Peyer's patch (tissue), 4 donors: ENCODE measurements at places on chromosomes 4 and X. TPM values are rescaled to one million over a fixed set of nuclear protein-coding genes. Genes with fewer than 3 reads are reported as not detected.

CHM gene
- total RNA-seq, result 23.2 TPM

DNA sequence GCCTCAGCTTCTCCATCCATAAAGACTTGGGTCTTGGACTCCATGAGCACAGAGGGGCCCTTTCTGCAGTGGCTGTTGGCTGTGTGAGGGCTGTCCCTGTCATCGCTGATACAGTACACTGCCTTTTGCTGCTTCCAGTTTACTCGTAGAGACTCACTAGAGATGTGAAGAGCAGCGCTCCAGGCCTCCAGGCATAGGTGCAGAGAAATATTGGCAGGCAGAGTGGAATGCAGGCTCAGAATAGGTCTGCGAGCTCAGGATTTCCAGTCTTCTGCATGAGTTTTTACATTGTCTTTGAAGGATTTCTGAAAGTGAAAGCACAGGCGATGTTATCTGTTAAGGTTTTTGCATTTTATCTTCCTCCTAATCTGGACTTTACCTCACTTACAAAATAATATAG lies 97.4 kb downstream of the AASDH start:
- no peak for DNase-seq
- H3K4me3 ChIP-seq, result no peak overlapping the region
- no peaks in the 10 kb centered on the region for H3K27me3 ChIP-seq

DNA sequence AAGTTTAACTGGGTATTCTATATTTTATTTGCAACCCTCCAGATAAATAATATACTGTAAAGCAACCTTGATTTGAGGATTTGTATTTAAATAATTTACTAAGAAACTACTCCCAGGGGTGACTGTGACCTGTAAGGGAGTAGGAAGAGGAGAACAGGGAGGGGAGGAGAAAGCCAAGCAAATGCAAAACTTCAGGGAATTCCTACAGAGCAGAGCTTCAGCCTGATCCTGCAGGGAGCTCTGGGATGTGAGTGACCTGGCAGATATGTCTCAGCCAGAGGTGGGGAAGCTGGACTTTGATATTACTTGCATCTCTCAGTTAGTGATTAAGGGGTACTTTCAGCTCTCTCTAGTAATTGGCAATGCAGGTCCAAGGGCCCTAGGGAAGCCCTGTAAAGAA lies 302.0 kb downstream of the FRMPD4 start:
- no peak overlapping the region for H3K27ac ChIP-seq
- no peaks in the 10 kb centered on the region for H3K27me3 ChIP-seq
- H3K4me3 ChIP-seq, result no peak overlapping the region
- H3K4me1 ChIP-seq, result no peaks in the 10 kb centered on the region

DNA sequence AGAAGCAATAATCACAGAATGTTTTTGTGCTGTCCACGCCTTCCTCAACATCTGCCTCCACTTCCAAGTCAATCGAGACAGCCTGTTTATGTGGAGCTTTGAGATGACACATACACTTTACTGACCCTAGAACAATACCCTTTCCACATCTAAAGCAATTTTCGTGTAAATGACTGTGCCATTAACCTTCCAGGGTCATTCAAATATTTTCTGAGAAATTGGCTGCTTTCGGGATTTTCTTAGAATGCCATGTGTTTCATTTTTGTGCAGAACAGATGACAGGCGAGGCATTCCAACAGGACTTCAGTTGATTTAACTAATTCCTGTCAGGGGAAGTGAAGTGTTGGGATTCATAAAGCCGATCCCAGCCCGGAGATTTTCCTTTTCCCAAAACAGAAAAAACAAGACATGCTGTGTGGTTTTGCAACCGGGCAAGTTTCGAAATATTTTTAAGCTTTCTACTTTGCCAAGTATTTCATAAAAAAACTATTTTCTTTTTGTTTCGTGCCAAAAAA lies 73.9 kb downstream of the SORBS2 start:
- no peak overlapping the region for H3K4me3 ChIP-seq
- DNase-seq, result no peak

DNA sequence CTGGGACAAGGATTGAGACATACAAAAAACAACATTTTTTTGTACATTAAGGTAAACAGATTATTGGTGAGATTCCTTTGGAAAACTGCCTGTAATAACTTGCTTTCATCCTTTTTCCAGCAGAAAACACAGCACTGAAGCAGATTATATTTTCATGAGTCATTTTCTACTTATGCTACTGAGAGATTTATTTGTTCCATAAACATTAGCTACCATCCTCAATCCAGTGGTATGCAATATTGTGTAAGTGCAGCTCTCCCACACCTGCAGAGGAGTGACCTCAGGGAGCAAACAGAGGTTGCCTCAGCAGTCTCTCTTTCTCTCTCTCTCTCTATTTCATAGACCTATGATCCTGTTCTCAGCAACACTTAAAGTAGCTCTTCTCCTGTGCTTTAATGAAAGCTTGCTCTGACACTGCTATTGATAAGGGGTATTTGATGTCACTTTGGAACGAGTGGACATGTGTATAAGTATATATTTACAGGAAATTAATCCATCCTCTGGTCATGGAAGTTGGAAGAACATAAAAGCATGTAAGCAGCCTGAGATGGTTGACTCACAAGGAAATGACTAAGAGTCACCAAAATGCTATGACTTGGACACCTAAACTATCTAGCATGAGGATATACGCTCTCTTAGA lies 163.7 kb upstream of the SPANXC start:
- no peaks in the 10 kb centered on the region for H3K36me3 ChIP-seq
- no peak for DNase-seq
- H3K4me1 ChIP-seq, result no peaks in the 10 kb centered on the region
- H3K27me3 ChIP-seq, result no peaks in the 10 kb centered on the region
- H3K27ac ChIP-seq, result no peak overlapping the region

GRCh38 chr4:176875446-176875930 lies 82.8 kb upstream of the VEGFC start:
- H3K4me1 ChIP-seq, result no peaks in the 10 kb centered on the region
- no peak for DNase-seq
- no peak overlapping the region for H3K27ac ChIP-seq
- no peaks in the 10 kb centered on the region for H3K27me3 ChIP-seq
- H3K36me3 ChIP-seq, result no peaks in the 10 kb centered on the region
- no peak overlapping the region for H3K4me3 ChIP-seq

DNA sequence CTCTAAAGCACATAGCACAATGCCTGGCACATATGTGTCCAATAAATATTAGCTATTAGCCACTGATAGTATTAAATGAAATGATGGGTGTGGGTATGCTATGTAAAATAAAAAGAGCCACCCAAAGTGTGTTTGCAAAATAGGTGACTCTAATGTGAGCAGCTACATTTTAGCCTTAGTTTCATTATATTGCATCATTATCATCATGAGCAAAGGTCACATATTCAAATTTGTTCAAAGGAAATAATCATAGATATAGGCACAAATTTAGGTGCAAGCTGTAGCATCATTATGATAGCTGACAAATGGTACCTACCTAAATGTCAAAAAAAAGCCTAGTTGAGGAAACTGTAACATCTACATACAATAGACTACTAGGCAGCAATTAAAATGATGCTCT lies 373.9 kb upstream of the FGF13 start:
- no peak overlapping the region for H3K4me3 ChIP-seq
- DNase-seq, result no peak
- no peaks in the 10 kb centered on the region for H3K4me1 ChIP-seq
- no peaks in the 10 kb centered on the region for H3K36me3 ChIP-seq
- no peaks in the 10 kb centered on the region for H3K27me3 ChIP-seq

DNA sequence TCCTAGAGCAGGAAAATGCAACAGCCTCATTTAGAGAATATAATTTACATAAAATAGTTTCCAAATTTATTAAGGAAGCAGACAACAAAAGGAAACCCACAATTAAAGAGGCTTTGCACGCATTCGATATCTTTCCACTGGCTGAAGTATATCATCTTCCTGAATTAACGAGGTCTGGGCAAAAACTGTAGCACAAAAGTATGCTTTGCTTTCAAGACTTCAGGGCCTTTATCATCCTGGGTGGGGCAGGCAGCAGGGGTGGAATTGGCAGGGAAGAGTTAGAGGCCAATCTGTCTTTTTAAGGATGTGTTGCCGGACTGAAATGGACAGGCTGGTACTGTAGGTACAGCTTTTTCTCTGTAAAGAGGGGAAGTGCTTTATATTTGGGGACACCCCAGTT lies 17.0 kb upstream of the STX18 start:
- H3K36me3 ChIP-seq, result no peaks in the 10 kb centered on the region
- no peaks in the 10 kb centered on the region for H3K27me3 ChIP-seq
- no peak overlapping the region for H3K4me3 ChIP-seq

- no peak for DNase-seq
- no peak overlapping the region for H3K27ac ChIP-seq
- H3K4me3 ChIP-seq, result no peak overlapping the region
- H3K36me3 ChIP-seq, result no peaks in the 10 kb centered on the region
- H3K4me1 ChIP-seq, result no peaks in the 10 kb centered on the region
- H3K27me3 ChIP-seq, result no peaks in the 10 kb centered on the region
These were observed 382.0 kb upstream of the NOCT start for GRCh38 chr4:138633580-138633904.

ELOVL6 gene
- 11.7 TPM for total RNA-seq

DNA sequence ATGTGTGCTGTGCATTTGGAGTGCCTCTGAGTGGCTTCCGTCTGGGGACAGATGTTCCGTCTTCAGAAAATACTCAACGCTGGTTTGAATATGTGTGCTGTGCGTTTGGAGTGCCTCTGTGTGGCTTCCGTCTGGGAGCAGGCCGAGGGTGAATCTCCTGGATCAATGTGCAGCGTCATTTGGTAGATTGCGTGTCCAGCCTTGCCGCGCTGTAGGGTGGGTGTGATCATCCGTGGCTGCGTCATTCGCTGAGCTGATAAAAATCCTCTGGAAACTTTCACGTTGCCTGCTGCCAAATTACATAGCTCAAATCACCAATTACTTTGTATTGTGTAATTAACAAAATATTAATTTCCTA lies 12.1 kb downstream of the UVSSA start:
- H3K27ac ChIP-seq, result no peak overlapping the region
- no peaks in the 10 kb centered on the region for H3K36me3 ChIP-seq
- H3K27me3 ChIP-seq, result no peaks in the 10 kb centered on the region
- no peak for DNase-seq
- no peaks in the 10 kb centered on the region for H3K4me1 ChIP-seq
- H3K4me3 ChIP-seq, result no peak overlapping the region

GRCh38 chrX:101206471-101206870 lies 13.1 kb upstream of the DRP2 start:
- DNase-seq, result no peak
- H3K4me3 ChIP-seq, result no peak overlapping the region
- no peaks in the 10 kb centered on the region for H3K4me1 ChIP-seq
- H3K27me3 ChIP-seq, result no peaks in the 10 kb centered on the region

EVC gene
- total RNA-seq, result 40.4 TPM

GRCh38 chr4:85642356-85643100 lies 167.6 kb downstream of the ARHGAP24 start:
- H3K4me3 ChIP-seq, result no peak overlapping the region
- no peaks in the 10 kb centered on the region for H3K27me3 ChIP-seq
- no peak for DNase-seq
- H3K4me1 ChIP-seq, result no peaks in the 10 kb centered on the region

- H3K27ac ChIP-seq, result no peak overlapping the region
- no peaks in the 10 kb centered on the region for H3K4me1 ChIP-seq
- H3K36me3 ChIP-seq, result no peaks in the 10 kb centered on the region
- H3K27me3 ChIP-seq, result no peaks in the 10 kb centered on the region
- no peak for DNase-seq
These were observed 19.0 kb downstream of the SMS start for GRCh38 chrX:21959362-21960051.

DNA sequence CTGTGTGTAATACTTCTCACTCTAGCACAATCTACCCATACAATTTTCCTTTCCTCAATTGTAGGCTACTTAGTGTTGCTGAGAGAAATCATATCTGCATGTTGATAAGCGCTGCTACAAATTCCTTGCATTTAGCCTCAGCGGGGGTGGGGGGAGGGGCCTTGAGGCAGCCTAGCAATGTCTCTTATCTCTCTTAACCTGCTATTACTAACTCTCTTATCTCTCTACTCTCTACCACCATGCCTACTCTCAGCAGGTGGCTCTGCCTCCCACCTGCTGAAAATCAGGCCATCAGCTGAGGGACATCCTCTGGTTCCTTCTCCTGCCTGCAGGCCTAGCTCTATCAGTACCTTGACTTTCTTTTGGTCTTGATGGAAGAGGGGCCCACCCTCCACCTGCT lies 98.9 kb downstream of the GPR82 start:
- no peak overlapping the region for H3K4me3 ChIP-seq
- H3K27ac ChIP-seq, result no peak overlapping the region
- H3K4me1 ChIP-seq, result no peaks in the 10 kb centered on the region

DNA sequence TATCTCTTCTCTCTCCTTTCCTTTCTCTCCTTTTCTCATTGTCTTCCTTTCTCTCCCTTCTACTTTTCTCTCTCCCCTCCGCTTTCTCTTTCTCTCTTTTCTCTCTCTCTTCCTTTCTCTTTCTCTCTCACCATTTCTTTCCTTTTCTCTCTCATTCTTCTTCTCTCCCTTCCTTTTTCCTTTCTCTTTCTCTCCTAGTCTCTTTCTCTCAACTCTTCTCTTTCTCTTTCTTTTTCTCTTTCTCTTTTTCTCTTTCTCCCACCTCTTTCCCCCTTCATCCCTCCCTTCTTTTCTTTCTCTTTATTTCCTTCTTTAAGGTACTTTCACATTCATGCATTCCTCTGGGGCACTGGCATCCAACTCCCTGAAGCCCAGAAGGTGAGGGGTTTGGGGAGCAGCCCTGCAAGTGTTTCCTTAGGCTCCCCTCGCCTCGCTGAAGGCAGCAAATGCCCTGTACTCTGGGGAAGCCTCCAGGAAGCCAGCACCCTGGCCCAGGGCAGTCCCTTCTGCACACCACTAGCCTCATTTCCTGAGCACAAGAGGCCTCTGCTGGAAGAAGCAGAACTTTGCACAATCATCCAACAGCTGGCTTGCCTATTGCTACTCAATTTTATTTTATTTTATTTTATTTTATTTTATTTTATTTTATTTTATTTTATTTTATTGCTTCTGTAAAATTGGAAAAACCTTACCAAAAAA lies 124.2 kb downstream of the NFKB1 start:
- no peaks in the 10 kb centered on the region for H3K27me3 ChIP-seq
- H3K4me1 ChIP-seq, result no peaks in the 10 kb centered on the region
- H3K4me3 ChIP-seq, result no peak overlapping the region
- no peak overlapping the region for H3K27ac ChIP-seq

PCYT1B gene
- total RNA-seq, result not detected

DNA sequence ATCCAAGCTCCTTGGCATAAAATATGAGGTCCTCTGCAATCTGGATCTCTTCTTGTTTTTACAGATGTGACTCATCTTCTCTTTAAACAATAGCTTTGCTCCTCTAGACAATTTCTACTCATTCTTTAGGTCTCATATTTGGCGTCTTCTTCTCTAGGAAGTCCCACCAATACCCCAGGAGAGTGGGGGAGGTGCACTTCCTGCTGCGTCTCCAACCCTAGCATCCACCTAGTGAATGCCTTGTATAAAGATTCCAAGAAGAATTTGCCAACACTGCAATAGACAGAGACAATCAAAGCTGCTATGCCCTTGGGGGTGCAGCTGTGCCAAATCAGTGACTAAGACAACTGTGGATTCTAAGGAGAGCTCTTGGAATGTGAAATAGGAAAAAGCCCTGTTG lies 45.7 kb upstream of the SLC10A7 start:
- H3K27me3 ChIP-seq, result no peaks in the 10 kb centered on the region
- no peaks in the 10 kb centered on the region for H3K36me3 ChIP-seq
- no peak overlapping the region for H3K4me3 ChIP-seq
- no peak overlapping the region for H3K27ac ChIP-seq
- H3K4me1 ChIP-seq, result no peaks in the 10 kb centered on the region
